ENCODE measurements at places on chromosomes 5 and 9.

DNA sequence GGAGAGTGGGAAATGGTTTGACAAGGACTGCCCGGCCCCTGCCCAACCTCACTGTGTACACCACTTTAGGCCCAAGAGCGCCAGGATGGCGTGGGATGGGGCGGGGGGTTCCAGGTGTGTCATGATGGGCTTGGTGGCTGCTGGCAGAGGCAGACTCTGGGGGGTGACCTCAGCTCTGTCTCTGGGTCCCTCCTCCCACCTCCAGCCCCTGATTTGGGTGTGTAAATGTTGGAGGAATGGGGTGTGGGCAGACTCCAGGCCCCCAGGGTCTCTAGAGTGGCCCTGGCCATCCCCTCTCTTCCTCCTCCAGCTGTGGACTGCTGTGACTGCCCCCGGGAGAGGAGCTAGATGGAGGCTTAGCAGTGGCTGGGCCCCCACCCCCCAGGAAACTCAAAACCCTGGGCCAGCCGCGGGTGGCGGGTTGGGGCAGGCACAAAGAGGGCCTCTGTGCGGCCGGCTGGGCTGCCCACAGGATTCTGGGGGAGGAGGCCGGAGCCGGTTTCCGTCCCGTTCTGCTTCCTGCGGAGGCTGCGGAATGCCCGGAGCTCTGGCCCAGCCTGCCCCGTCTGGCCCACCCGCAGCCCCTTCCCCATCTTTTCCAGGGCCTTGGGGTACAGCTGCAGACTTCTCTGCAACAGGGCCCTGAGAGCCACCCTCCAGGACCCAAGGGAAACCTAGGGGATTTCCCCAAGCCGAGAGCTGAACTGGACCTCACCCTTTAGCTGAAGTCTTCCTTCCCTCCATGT is 23.1 kb downstream of the CXXC5 start:
- DNase-seq: no peak

- DNase-seq: no peak
Observed at GRCh38 chr5:39108987-39109386, 34.8 kb upstream of the RICTOR start.

GRCh38 chr9:93288341-93288740 is 104.4 kb downstream of the WNK2 start:
- no peak for DNase-seq

DNA sequence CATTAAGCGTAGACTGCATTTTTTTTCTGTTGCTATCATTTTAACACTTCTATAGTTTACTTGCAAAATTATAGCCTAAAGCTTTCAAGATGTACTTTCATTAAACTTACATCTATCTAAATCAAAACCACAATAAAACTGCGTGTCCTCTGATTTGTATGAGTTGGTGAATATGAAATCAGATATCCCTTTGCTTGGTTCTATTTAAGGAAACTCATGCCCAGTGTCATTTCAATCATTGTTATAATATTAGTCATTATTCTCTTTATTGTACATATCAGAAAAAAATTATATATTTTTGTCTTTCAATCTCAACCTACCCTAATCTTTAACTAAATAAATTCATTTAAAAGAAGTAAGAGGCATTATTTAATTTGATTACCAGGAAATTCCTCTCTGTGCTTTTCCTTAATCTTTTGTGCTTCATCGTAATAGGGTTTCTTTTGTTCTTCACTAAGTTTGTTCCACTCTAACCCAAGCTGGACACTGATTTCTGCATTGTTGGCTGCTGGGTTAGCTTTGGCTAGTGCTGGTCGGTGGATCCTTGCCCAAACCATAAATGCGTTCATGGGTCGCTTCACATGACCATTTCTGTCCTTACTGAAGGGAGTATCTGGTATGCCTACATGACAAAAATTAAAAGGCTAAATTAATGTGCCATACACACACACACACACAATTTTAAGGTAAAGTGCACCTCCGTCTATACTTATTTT is 3.8 kb downstream of the SOX30 start:
- DNase-seq: peak; percentile 48

DNA sequence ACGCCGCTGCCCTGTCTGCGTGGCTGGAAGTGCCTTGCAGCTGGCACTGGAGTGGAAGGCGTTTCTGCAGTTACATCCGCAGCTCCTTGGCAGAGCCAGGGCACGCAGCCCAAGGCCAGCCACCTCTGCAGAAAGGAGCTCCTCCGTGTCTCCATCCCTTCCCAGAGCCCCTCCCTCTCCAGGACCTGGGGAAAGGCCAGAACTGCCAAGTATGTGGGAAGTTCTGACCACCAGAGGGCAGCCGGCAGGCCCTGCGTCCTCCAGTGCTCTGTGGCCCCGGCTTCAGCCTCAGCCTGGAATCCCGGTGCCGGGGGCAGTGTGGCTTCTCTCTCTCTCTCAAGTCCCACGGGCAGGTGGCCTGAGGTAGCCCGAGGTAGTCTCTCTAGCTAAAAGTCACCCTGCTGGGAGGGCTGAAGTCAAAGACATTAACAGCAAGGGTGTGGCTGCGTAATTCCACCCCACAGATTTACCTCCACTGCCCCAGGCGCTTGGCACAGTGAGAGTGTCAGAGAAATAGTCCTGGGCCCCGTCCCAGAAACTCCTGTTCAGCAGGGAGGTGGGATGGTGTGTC is 101.7 kb upstream of the FCN2 start:
- DNase-seq: peak; percentile 54

DNA sequence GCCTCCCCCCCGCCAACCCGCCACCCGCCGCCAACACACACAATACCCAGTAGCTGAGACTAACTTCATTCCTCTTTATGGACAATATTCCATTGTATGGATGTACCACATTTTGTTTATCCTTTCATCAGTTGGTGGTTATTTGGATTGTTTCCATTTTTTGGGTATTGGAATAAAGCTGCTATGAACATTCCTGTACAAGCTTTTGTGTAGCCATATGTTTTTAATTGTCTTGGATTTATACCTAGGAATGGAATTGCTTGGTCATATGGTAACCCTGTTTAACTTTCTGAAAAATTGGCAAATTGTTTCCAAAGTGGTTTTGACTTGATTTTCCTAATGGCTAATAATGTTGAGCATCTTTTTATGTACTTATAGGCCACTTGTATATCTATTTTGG is 4.9 kb upstream of the UBTD2 start:
- DNase-seq: no peak

- DNase-seq: no peak
Observed at GRCh38 chr5:124349931-124350330, 396.5 kb downstream of the ZNF608 start.

DNA sequence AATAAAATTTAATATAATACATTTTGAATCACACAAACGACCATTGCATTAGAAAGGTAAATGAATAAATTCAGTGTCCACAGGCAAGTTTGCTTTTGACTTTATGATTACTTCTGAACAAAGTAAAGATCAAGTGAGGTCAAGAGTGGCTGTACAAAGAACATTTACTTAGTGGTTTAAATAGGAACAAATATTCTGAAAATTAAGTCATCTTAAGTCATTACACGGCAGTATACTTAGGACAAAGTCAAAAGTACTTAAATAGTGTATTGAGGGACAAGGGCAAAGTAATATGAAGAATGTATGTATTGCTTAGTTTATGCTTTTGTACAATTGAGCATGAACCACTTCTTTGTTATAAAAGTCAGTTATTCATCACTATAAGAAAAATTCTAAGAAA is 1511.2 kb upstream of the CDH9 start:
- no peak for DNase-seq

GRCh38 chr5:98500811-98501210 is 272.7 kb upstream of the RGMB start:
- DNase-seq: no peak

GRCh38 chr9:72599874-72600534 is 78.6 kb downstream of the TMC1 start:
- DNase-seq: no peak

DNA sequence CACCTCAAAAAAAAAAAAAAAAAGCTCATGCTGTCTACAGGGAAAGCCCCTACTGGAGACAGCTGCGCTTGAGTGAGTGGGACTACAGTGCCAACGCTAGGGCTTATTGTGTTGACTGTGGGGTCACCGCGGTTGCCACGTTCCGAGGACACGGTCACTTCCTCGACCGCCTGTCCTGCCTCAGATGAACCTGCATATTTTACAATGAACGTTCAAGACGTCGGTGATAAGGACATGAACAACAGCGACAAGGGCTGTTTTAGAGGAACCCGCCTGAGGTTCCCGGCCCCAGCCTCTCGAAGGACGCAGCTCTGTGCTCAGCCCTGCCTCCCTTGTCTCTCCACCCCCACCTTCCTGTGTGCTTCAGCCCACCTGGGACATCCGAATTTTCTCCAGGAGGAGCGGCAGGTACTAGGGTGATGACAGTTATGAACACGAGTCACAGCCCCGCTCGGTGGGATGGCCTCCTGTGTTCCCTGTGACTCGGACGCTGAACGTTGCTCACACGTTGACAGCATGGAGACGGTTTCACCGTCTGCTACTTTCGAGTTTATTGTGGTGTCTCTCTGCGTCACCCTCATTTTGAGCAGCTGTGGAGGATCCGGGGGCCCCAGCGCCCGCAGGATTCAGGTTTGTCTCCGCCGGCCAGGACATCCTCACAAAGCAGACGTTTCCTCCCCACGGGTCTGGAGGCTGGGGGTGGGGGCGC is 11.3 kb upstream of the DIPK1B start:
- DNase-seq: no peak

- DNase-seq: peak; percentile 44
Observed at GRCh38 chr9:128927731-128928411, 7.1 kb downstream of the PHYHD1 start.

GRCh38 chr5:11247224-11247623 is 486.2 kb upstream of the DAP start:
- DNase-seq: no peak

DNA sequence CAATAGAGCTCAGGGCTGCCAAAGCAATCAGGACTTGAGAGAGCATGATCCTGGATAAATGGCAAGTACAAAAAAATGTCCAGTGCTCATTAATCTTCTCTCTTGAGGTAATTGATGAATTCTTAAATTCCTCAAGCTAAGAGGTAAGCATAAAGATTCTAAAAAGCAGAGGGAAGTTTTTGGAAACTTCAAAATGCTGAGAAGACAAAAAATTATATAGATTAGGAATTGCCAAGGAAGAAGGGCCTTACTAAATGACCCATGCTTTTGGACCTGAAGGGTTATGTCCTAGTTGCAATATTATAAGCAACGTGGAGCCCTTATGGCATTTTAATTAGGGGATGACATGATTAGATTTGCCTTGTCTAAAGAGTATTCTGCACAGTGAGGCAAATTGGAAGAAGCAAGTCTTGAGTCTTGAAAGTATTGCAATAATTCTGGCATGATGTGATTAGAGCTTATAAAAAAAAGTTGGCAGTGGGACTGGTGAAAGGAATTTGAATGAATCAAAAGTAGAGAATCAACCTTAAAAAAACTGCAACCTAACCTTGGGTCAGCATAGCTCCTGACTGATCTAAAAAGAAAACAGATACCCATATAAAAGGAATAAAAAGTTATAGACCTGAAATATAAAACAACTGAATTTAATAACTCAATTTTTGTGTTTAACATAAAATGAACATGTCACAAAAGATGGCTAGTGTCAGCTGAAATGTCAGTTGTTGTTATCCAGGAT is 323.8 kb upstream of the ARRDC3 start:
- peak; percentile 19 for DNase-seq

GRCh38 chr9:32741706-32742105 is 41.6 kb upstream of the TMEM215 start:
- peak; percentile 42 for DNase-seq

DNA sequence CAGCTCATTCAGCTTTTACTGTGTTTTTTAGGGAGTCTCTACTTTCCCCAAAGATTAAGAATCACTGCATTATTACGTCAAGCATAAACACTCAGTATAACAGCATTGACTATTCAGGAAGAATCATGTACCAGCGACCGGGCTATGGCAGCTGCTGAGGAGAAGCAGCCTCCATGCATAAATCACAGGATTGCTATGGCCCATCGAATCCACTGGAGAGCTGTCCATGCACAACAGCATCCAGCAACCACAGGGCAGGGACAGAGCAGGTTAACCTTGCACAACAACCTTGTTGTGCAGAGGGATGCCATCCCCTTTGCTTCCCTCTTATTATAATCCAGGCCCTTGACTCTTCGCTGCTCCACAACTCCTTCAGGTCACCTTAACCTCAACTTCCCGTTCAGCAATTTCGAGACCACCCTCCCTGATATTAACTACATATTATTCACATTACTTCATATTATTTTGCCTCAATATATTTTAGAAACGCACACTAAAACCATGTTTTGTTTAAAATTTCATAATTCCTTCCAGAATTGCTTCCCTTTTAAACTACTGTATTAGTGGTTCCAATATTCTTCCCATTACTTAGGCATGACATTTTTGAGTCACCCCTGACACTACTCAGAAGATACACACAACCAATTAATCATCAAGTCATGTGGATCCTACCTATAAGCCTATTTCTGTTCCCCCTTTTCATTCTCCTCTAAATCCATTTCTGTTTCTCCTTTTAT is 991 bp downstream of the IARS1 start:
- DNase-seq: peak; percentile 47

- DNase-seq: no peak
Observed at GRCh38 chr5:33309536-33310345, 131.0 kb upstream of the TARS1 start.

DNA sequence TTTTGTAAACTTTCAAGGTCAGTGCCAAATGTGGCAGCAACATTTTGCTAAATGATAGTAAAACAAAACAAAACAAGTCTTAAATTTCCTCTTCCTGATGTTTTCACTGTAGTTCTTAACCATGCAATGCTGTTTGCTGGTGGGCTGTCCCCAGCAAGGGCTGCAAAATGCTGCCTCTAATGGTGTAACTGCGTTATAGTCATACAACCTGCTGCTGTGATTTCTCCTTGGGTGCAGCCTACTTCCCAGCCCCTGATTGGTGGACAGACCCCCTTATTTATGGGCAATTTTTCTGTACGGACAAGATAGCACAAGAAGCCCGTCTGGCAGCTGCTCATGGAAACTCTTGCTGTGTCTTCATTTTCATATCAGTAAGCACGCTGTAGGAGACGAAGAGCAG is 26.6 kb upstream of the PIP5K1B start:
- DNase-seq: no peak

DNA sequence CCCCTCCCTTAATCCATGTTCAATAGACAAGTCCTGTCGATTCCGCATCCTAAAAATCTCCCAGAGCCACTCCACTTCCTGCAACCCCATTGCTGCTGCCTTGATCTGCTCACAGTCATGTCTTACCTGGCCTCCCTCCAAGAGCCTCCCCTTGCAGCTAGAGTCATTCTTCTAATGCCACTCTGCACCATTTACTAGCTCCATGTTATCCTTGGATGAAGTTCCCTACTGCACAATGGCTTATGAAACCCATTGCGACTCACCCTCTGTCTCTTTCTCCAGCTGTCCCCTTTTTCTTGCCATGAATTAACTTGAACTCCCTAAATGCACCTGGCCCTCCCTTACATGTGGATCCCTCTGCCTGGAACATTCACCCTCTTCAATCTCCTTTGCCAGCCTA is 39.5 kb downstream of the MEGF10 start:
- DNase-seq: peak; percentile 35

- DNase-seq: no peak
Observed at GRCh38 chr9:126307322-126308061, 19.1 kb upstream of the MVB12B start.

DNA sequence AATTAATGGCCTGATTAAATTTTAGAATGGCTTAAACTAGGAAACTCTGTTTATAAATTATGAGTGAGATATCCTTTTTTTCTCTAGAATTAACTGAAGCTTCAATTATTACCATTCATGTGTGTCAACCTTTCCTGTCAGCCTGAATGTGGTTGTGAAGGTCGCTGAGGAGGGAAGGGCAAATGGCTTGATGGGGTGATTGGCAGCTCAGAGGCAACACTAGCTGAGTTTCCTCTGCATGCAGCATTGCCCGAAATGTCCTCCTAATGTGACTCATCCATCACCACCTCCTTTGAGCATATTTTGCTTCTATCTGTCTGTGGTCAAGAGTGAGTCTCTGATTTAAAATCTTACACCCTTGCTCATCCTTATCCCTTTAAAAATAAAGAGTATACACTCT is 281.9 kb downstream of the TENT4A start:
- DNase-seq: no peak
